A549 treated with CpdA at 1 μM for 4 hours (cell line): ENCODE measurements at places on chromosomes 12 and 14. TPM values are rescaled to one million over a fixed set of nuclear protein-coding genes. Genes with fewer than 3 reads are reported as not detected.

The VWF gene
- total RNA-seq = 0.09 to 0.48 TPM (median 0.15 TPM) in 5 replicates

The IL26 gene
- total RNA-seq = not detected in 5 replicates

The IFI27 gene
- 0.62 to 2.3 TPM (median 0.95 TPM) in 5 replicates for total RNA-seq

The STXBP6 gene
- total RNA-seq = 1.7 to 2.5 TPM (median 2.2 TPM) in 5 replicates

The TAS2R13 gene
- total RNA-seq = not detected in 5 replicates
